ENCODE measurements at places on chromosomes 2 and 18.
A peak's percentile ranks its signal among the peaks of the same experiment; 100 is the strongest.

DNA sequence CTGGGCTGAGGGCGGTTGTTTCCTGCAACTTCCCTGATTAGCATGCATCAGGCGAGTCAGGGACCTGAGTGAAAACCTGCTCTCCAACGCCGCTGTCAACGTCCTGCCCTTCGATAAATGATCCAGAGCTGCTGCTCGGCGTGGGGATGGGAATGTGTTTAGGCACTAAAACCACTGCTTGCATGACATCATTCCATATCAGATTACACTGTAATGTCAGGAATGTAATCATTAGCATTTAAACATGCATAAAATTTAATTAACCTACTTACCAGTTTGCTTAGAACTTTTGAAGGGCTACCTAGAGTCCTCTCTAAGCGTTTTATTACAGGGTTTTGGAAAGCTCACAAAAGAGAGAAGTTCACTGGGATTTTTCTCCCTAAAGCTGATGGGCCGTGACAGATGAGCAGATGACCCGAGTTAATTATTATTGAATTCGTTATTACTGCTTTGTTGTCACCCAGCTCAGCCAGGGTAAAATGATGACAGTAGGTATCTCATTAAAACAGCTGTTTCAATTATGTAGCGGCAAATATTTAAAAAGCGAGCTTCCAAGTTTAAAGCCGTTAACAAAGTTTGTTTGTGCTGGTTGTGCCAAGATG is 685.6 kb upstream of the SALL3 start:
- no peak for DNase-seq

GRCh38 chr2:185806783-185807182 is 68.2 kb downstream of the FSIP2 start:
- DNase-seq: no peak

DNA sequence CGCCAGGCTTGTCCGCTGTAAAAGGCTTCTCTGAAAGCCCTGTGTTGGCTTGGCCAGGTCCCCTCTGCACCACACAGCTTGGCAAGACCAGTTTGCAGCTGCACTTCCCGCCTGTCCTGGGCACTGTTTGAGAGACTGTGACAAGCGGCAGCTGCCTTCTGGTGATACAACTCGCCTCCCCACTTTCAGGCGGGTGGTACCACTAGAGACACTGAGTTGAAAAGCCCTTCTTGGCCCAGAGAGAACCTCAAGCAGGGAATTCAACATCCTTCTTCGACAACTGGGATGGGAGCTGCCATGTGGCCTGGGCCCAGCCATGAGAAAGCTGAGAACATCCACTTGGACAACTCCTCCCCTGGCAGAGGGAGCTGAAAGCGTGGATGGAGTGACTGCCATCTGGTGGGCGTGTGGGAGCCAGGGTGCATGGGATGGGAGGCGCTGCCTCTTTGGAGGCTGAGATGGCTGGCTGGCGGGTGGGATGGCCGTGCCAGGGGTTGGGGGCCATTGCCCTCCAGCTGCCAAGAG is 125.5 kb upstream of the REV1 start:
- no peak for DNase-seq

GRCh38 chr2:179049546-179050311 is at the start of gene CCDC141:
Gene CCDC141 (minus strand): TSS chr2:179050137. CDS start chr2:179049941, 196 bp downstream.
- peak; percentile 44 for DNase-seq

DNA sequence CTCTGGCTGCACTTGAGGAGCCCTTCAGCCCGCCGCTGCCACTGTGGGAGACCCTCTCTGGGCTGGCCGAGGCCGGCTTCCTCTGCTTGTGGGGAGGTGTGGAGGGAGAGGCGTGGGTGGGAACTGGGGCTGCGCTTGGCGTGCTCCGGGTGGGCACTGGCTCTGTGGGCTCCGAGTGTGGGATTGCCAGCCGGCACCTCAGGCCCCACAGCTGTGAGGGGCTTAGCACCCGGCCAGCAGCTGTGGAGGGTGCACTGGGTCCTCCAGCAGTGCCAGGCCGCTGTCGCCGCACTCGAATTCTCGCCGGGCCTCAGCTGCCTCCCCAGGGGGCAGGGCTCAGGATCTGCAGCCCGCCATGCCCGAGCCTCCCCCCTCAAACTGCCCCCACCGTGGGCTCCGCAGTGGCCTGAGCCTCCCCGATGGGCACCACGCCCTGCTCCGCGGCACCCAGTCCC is 808.0 kb upstream of the SOX11 start:
- DNase-seq: no peak

DNA sequence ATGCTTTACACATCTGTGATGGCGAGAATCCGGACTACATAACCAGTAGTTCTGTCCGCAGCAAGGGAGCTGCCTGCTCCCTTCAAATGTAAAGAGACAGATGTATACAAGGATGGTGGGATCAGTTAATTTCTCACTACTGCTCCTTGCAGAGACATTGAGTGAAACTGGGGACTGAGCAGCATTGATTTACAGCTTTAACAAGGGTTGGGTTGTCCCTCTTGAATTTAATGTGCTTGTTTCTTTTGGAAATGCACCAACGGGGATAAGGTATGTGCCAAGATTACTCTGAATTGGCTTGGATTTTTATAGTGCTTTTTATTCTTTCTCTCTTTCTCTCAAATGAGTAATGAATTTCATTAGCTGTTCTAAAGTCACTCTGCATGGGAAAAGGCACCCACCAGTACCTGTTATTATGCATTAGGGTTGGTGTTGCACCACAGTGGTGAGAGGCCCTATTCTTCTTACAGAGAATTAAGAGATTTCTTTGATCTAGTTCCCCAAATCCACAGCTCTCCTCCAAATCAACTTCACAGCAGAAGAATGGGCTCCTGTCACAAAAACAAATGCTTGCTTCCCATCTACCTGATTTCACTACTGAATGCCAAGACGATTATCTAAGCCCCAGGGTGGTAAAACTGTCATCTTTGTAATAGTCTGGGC is 107.6 kb downstream of the DOCK10 start:
- no peak for DNase-seq

DNA sequence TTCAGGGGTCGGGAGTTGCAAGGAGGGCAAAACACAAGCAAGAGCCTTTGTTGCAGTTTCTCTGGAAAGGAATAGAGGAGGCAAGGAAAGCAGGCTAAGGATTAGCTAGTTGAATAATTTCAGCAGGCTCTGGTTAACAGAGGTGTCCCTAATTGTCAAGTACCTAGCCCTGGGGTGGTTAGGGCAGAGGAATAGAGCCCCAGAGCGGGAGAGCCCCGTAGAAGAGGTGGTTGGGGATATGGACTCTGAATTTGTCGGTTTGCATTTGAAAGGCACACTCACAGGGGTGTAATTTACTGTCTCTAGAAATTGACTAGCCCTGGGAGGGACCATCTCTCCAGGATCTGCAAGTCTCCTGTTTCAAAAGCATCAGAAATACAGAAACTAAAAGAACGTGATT is 1030.2 kb downstream of the TMEM182 start:
- DNase-seq: no peak

DNA sequence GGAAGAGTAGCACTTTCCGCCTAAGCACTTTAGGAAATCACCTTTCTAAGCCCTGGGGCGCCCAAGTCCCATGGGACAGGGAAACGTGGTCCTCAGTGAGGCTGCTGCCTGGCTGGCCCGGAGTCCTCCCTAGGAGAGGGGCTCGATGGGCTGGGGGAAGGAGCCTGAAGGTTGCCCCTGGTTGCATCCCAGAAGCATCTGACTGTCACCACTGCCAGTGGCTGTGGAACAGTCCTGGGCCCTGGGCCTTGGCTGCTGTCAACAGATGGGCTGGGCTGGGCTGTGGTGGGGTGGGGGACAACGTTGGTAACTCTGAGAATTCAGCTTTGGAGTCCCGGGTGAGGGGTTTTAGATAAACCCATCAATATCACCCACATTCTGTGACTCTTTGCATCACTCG is 22.5 kb downstream of the ASB1 start:
- no peak for DNase-seq

GRCh38 chr2:49113046-49113445 is 41.3 kb downstream of the FSHR start:
- no peak for DNase-seq

GRCh38 chr2:174510583-174511189 is 23.9 kb upstream of the GPR155 start:
- no peak for DNase-seq

DNA sequence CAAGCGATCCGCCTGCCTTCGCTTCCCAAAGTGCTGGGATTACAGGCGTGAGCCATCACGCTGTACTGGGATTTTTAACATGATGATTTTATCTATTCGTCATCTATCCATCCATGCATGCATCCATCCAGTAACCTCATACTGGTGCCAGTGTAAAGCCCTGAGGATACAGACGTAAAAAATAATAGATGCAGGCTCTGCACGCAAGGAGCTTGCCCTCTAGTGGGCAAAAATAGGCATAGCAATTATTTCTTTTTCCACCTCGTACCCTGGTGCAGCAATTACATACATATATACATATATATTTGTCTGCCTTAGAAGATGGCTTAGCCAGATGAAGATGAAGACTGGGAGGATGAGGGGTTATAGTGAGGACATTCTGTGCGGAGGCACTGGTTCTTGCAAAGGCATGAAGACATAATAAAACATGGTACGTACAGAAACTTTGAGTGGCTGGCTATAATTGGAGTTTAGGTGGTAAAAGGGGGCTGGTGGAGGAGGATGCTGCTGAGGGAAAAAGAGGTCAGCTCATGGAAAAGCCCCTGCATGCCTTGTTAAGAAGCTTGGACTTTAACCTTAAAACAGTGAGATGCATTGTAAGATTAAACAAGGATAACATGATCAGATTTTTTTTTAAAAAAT is 19.6 kb upstream of the RPIA start:
- no peak for DNase-seq

DNA sequence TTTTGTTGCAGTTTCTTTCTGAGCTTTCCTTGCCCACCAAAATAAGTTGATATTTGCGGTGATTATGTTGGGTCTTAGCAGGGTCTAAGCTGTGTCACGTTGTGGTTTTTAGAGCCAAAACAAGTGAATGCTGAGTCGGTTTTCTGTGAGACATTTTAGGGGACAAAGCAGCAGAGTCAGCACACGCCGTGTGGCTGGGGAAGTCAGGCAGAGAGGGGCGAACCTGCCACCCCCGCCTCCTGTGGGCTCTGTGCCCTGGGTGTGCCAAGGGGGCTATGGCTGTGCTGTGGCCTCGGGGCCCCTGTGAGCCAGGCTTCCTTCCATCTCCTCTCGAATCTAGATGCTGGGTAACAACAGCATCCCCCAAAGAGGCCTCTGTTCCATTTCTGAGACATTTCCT is 30.8 kb upstream of the TMEM87B start:
- no peak for DNase-seq

GRCh38 chr2:223526106-223526505 is 76.1 kb downstream of the SCG2 start:
- DNase-seq: no peak

DNA sequence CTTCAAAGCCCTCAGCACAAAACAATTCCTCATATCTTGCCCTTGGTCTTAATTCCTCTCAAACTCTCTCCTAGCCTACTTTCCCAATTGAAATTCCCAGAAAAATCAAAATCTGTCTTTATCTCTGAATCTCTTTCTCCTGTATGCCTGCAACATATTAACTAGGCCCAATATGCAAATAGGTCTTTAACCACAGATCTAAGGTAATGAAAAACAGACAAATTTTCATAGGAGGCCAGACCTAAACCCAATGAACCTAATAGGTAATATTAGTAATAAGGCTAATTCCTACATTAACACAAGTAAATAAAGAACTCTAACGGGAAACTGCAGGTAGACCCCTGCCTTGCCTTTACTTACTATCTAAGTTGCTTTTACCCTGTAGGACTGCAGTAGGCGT is 41.4 kb downstream of the WDR33 start:
- no peak for DNase-seq

- no peak for DNase-seq
Observed at GRCh38 chr18:49223837-49224529, 236.5 kb downstream of the DYM start.

- DNase-seq: no peak
Observed at GRCh38 chr2:222672068-222672401, 577 bp downstream of the MOGAT1 start.

DNA sequence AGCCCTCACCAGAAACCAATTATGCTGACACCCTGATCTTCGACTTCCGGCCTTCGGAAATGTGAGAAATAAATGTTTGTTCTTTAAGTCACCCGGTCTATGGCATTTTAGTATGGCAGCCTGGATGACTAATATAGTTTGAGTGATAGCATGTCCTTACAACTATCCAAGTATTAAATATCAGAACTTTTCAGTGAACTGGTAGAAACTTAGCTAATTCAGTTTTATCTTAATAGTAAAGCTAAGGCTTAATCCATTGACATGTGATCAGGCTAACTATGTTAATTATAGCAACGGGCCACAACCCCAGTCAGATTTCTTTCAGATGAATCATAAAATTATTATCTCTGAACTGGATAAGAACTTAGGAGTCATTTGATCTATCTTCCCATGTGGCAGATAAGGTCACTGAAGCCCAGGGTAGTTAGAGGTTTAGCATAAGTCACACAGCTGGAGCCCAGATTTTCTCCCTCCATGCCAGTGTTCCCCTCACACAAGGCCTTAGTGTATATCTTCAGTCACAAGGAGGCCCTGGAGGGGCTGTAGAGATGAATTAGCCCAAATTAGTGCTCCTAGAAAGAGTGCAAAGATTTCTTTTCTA is 40.7 kb upstream of the UPP2 start:
- no peak for DNase-seq

DNA sequence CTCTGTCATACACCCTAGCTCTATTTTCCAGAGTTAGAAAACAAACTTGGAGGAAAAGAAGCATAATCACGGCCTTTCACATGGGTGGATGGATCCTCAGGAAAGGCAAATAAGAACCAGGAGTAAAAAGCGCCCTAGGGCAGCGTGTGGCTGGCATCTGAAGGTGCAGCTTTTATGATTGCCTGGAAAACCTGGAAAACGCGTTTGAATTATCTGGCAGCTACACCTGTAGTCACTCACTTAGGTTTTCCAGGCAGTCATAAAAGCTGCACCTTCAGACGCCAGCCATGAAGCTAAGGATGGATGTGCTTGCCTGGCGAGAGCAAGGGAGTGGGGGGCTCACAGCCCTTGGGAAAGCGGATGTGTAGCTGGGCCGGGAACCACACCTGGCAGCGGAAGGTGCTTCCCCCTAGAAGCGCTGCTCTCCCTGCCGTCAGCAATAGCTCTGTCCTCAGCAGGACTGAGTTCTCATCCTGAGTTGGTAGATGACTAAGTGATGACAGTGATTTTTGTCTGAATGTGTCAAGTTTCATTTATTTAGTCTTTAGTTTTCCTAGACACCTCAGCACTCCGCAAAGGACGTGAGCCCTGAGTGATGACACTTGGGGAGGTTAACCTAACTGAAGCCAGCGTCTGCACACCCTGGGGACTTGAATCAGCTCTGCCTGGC is 82.0 kb downstream of the DCDC2C start:
- no peak for DNase-seq

DNA sequence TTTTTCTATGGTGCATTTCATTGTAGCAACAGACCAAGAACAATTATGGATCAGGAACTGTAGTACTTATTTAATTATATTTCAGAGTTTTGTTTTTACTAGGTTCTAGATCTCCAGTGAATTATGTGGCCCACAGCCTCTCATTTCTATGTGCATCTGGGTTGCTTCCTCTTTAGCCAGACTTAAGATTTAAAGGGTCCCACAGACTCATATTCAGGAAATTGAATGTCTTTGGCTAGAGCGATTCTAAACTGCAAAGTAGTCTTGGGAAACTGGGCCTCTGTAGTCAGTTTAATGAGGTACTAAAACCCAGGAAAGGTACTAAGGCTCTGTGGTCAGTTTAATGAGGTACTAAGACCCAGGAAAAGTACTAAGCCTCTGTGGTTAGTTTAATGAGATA is 94.4 kb downstream of the LYPD6B start:
- DNase-seq: no peak

- no peak for DNase-seq
Observed at GRCh38 chr2:74558284-74559230, 4.0 kb downstream of the DOK1 start.

GRCh38 chr2:145484448-145485097 is 964.7 kb upstream of the ZEB2 start:
- DNase-seq: no peak

Data from activated naive CD4-positive, alpha-beta T cell treated with anti-CD3 and anti-CD28 coated beads, Interleukin-2, amount 10 ng/mL, durations not matched to agents 7 days and 5 days (primary cell).